ENCODE measurements at places on chromosomes 4 and X.

DNA sequence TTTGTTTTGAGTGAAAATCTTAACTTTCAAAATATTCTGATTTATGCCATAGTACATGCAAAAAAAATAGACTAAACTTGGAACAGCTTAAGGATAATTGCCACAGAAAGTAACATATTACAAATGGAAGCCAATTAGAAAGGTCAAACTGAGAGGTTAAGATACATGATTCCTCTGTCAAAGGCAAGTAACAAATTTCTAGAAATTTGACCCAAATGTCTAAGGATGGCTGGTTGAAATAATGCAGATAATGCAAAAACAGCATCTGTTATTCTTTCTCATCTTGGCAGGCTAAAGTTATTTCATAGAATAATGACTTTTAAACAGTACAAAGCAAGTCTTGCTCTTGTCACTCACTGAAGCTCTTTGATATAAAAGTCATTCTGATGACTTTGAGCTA, 10.5 kb downstream of the FGF5 start:
- DNase-seq = no peak

DNA sequence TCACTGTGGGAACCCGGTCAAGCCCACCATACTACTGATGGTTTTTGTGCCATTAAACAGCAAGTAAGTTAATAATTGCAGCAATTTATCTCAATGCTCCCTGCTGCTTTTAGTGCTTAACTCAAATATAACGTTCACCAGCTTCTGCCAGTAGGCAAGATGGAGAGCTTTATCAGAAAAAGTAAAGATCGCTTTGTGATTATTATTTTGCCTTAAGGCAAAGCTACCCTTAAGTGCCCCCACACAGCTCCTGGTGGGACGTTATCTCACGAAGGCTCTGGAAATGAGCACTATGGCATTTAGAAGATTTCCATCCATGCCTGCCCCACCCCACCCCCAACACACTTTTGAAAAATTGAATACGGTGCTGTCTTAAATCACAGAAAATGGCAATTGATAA, 59.4 kb downstream of the KDR start:
- no peak for DNase-seq

DNA sequence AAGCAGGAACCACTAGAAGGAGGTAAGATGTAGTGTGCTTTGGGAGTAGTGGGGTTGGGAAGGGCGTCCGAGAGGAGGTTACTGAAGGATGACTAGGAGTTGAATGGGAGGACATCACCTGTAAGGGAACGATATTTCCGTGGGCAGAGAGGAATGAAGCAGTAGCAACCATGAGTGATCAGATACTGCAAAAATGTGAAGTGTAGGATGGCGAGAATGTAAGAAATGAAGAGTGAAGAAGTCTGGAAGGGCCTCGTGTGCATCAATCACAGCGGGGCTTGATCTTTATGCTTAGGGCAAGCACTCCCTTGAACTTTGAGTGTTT, 594 bp downstream of the MSMO1 start:
- DNase-seq = no peak

DNA sequence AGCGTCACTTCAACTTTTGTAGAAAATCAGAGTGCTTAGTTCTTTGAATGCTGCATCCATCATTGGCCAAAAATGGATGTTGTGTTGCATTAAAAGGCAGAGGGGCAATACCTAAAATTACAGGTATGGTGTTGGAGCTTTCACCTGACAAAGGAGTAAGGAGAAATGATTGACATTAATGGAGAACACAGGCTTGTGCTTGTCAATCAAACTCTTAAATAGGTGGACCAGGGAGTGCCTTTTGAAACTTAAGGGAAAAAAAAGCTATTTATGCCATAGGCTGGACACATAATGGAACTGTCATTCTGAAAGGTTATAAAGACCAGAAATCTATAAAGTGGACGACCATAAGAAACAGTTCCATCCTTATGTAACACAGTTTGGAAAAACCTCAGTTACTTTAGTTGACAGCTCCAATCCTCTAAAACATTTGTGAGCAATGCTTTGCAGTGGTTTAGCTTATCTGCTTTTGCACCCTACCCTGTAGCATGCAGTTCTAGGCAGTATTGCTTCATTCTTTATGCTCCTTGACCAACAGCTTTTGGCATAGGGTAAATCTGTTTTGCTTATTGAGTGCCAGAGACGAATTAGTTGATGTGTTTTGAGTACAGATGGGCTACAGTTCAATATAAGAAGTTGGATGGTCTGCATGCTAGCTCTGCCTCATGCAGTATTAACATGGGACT, 2.4 kb downstream of the HADH start:
- DNase-seq = peak; percentile 81

DNA sequence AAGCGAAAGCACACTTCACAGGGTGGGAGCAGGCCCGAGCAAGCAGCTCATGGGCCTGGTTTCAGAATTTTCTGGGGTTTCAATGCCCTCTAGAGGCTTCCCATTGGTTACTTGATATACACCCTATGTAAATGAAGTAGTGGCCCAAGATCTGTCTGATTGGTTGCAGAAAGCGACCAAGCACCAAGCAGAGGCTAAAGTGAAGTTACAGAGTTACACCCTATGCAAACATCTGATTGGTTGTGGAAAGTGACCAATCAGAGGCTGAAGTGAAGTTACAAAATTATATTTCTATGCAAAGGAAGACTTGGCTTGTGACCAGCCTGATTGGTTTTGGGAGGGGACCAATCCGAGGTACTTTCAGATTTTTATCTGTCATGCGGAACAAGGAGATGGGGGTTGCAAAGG, 8.2 kb downstream of the FHIP1A start:
- no peak for DNase-seq

- no peak for DNase-seq
Measured at GRCh38 chr4:174934360-174934759, 16.2 kb downstream of the ADAM29 start.

GRCh38 chr4:10123227-10124101, 6.9 kb upstream of the WDR1 start:
- DNase-seq = peak; percentile 33

- peak; percentile 58 for DNase-seq
Measured at GRCh38 chrX:16712548-16713155, at the start of gene CTPS2. Gene CTPS2 (minus strand): TSS chrX:16712669. CDS start chrX:16702902, 9,767 bp downstream.

GRCh38 chrX:15418707-15419181, 34.5 kb upstream of the VEGFD start:
- no peak for DNase-seq

DNA sequence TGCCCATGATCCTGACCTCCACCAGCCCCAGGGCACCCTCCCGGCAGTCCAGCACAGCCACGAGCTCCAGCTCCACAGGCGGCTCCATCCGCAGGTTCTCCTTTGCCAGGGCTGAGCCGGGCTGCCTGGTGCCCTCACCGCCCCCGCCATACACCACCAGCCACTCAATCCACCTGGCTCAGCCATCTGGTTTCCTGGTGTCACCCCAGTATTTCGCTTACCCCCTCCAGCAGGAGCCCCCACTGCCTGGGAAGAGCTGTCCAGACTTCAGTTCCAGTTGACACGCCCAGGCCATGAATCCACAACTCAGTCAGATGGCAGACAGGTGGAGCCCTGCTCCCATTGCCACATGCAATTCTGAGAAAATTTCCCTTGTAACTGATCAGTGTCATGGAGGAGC, 3.9 kb downstream of the SHISA3 start:
- DNase-seq = no peak

- DNase-seq = no peak
Measured at GRCh38 chr4:74054483-74055047, 16.1 kb upstream of the CXCL3 start.

DNA sequence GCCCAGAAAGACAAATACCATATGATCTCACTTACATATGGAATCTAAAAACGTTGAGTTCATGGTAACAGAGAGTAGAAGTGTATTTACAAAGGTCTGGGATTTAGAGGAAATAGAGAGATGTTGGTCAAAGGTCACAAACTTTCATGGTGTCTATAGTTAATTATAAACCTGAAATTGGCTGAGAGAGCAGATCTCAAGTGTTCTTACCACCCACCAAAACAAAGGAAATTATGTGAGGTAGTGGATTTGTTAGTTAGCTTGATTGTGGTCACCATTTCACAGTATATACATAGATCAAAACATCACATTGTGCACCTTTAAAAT, 186.8 kb downstream of the NWD2 start:
- no peak for DNase-seq

DNA sequence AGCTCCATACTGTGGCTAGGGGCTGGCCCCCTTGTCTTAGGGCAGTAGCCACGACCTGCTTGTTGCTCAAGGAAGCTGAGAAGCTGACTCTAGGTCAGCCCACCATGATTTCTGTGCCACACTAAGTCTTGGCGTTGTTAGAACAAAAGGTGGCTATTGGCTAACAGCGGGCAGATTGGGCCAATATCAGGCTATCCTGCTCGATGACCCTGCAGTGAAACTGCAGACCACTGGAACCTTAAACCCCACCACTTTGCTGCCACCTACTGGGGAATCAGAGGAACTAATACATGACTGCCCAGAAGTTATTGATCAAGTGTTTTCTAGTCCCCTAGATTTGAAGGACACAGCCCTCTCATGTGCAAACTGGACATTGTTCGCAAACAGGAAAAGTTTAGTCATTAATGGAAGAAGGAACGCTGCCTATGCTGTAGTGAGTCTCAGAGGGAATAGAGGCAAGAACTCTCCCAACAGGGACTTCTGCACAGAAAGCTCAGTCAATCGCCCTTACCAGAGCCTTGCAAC, 17.0 kb upstream of the PAPSS1 start:
- peak; percentile 65 for DNase-seq

- DNase-seq = no peak
Measured at GRCh38 chr4:17480210-17480927, 31.5 kb downstream of the QDPR start.

- no peak for DNase-seq
Measured at GRCh38 chr4:151698213-151698612, 62.6 kb downstream of the GATB start.

- no peak for DNase-seq
Measured at GRCh38 chr4:150363721-150364688, 217.9 kb upstream of the MAB21L2 start.

- no peak for DNase-seq
Measured at GRCh38 chr4:182695009-182695408, 222.2 kb downstream of the DCTD start.

DNA sequence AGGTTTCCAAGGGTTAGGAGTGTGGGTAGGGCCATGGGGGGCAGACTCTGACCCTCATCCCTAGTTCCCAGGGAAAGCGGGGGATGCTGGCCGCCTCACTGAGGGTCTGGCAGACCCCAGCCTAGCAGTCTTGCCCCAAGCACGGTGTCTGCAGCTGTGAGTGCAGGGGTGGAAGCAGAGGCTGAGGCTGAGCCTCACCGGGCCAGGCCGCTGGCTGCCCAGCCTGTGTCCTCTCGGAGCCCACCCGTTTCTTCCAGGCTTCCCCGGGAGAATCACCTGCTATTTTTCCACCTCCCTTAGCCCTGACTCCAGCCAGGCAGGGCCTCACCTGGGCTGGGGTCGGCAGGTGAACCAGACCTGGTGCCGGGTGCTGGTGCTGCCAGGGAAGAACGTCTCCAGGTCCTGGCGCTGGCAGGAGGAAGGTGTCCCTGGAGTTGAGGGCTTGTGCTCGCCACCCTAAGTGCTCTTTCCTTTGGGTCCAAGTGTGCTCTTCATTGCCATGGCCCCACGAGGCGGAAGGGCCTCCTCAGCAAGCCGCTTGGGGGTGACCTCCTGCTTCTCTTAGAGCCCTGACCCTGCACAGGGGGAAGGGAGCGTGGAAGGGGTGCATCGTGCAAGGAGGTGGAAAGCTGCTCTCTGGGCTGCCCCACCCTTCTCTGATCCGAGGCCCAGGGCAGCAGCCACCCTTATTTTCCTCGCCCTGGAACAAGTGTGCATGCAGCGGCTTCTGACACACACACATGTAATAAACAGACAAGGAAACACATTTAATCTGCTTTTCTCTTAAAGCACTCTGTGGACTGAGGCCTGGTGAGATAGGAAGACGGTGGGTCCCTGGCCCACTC, 112.7 kb downstream of the FAM53A start:
- DNase-seq = no peak

DNA sequence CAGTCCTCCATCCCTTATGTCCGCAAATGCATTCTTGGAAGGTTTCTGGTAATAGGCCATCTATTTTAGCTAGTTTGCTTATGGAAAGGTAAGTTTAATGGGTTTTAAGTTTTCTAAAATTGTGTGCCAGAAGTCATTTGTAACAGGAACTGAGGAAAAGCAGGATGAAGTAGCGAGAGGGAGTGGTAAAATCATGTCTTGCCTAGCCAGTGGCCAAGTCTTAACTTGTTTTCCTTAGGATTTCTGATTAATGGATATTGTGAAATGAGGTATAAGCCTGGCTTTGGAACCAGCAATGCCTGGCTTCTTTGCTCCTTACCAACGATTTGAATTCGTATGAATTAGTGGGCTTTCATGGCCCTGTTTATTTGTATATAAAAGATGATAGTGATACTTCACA, 7.3 kb downstream of the SEC24B start:
- peak; percentile 30 for DNase-seq

GRCh38 chr4:27278615-27279375, 418.2 kb downstream of the STIM2 start:
- peak; percentile 19 for DNase-seq

DNA sequence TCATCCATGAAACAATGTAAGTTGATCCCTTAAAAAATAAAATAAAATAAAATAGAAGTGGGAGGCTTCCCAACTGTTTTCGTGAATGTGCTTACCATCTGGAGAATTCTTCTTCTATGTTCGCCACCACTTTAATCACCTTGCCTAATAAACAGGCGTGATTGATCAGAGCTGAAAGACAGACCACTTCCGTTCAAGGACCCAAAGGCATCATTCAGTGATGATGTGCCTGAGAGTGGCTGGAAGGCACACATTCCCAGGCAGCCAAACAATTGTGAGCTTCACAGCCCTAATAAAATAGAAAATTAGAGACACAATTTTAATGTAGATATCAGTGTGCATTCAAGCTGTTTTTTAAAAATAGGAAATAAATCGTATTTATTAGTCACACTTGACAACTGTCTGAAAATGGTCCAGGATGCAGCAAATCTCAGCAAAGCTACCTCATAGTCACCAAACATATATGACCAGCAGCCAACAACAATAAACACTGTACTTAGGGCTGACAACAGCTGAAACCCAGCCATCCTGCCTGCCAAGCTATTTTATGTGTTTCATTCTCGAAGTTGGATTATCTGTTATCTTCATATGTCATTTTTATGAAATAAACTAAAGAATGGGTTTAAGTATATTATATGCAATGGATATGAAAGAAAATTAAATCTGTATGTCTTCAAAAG, 163.2 kb upstream of the FAM9B start:
- peak; percentile 21 for DNase-seq

Measured in cardiac fibroblast (primary cell).